ENCODE measurements at places on chromosomes 4 and X.
A peak's percentile ranks its signal among the peaks of the same experiment; 100 is the strongest.

- DNase-seq = no peak
Measured at GRCh38 chrX:960821-961220, 251.6 kb downstream of the CRLF2 start.

DNA sequence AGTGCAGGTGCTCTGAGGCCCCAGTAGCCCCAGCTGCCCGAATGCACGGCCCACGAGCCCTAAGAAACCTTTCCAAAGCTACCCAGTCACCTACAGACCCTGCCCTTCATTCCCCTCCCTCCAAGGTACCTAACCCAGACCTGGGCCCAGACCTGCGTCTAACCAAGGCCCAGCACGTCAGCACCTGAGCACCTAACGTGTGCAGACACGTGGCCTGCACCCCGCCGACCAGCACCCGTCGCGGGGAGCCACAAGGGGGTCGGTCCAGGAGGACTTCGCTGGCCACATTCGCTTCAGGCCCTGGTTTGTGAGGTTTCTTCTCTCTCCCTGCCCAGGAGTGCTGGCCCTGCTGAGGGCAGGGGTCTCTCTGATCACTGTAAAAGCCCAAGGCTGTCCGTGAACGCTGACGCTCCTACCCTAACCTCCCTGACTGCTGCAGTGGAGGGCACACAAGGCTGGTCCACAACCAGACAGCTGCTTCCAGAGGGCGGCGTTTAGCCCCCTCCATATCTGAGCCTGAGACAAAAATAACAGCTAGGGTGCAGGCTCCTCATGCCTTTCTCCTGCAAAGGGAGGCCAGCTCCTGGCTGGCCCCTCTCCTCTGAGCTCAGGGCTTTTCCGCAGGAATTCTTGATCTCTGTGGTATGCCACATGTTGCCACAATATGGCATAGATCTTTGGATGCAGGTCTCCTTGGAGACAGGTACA, 31.8 kb downstream of the WDR1 start:
- no peak for DNase-seq

GRCh38 chrX:129781134-129781672, 1.5 kb downstream of the SASH3 start:
- no peak for DNase-seq

GRCh38 chr4:72468904-72469502, 100.0 kb downstream of the ADAMTS3 start:
- peak; percentile 79 for DNase-seq

All from adipocyte (in vitro differentiated cells).